ENCODE measurements at places on chromosomes 1 and 21.
A peak's percentile ranks its signal among the peaks of the same experiment; 100 is the strongest.

- no peak for DNase-seq
These were observed 5.3 kb downstream of the RXFP4 start for GRCh38 chr1:155946633-155947219.

DNA sequence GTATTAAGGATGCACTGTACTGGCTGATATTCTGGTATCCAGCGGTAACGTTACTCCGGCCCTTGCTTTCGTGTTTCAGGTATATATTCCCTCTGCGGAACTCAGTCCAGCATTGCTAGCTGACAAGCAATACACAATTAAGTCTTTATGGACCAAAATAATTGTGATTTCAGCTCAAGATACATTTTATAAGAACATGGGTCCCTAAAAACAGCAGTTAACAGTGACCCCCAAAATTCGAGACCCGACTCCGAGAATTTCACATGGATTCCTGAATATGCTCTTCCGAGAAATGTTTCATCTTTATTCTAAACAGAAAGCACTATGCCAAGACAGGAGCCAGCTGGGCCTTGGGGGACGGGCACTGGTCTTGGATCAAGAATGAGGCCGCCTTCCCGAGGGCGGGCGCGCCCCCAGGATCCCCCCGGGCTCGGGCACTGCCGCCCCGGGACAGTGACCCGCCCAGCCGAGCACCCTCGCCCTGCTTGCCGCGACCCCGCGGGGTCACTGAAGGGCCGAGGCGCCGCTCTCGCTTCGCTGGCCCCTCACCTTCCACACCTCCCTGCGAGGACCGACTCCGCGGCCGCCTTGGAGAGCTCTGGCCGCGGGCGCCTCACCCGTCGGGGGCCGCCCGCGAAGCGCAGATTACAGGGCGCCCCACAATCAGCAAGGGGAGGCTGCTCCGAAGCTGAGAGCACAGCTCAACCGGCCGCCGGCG, 610 bp downstream of the SCYL3 start:
- peak; percentile 52 for DNase-seq

GRCh38 chr1:36963006-36963405, 71.3 kb downstream of the GRIK3 start:
- DNase-seq: no peak

GRCh38 chr1:206517784-206518183, 10.5 kb downstream of the RASSF5 start:
- no peak for DNase-seq

DNA sequence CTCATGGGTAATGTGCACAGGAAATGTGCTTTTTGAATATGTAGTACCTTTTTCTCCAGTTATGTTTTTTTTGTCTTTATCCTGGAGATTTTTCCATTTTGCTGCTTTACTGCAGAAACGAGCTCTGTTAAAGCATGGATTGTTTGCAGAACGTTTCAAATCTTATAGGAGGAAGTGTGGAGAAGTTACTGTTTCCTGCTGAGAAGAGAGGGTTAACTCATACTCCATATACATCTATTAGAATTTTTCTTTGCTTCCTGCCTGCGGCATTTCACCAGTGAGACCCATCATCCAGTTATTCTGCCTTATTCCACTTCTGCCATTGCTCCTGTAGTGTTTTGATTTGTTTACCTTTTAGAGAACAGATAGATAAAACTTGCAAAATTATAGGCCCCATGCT, 2.0 kb downstream of the RPRD2 start:
- peak; percentile 64 for DNase-seq

- DNase-seq: no peak
These were observed 1093.2 kb downstream of the ADGRL2 start for GRCh38 chr1:82893712-82894470.

DNA sequence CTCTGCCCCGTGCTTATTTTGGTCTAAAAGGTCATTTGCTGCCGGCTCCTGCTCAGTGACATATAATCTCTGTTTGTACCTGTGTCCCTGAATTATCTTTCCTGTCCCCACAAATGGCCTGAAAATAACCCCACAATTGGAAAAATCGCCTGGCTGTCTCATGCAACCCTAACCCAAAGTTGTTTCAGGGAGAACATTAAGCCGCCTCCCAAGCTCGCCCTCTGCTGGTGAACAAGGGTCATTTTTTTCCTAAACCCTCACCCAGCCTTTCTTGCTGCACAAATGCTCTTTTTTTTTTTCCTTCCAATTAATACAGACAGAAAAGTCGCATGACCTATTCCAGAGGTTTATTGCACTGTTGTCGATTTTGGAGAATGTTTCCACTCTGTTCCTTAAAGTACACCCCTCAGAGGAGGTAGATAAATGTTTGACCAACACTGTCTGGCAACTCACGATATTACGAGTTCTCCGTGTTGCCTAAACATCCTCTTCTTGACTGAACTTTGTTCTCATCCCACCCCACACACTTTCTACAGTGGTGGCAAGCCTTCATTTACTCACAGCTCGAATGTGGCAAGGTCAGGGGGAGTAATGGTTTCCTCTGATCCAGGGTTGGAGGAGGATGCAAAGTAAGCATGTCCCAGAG, 148.7 kb downstream of the ZZZ3 start:
- DNase-seq: peak; percentile 15

Data from NCI-H526 treated with DMSO at 0.1 percent for 48 hours (cell line).